HAP-1 (cell line): ENCODE measurements at places on chromosomes 4 and X.

DNA sequence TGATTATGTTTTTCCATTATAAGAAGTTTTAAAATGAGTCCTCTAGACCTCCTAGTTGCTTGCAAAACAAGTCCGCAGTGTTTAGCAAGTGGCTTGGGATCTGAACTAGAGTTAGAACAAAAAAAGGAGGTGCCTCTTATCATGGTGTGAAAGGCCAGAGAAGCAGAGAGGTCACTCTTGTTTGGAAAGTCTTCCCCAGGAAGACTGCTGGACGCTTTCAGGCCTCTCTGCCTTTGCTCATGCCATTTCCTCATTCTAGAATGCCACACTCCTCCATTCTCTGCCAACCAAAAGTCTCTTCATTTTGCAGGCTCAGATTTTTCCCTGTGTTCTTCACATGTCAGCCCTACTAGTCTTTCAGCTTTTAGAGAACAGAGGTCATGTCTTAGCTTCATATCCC is 14.9 kb downstream of the PARM1 start:
- DNase-seq = no peak

DNA sequence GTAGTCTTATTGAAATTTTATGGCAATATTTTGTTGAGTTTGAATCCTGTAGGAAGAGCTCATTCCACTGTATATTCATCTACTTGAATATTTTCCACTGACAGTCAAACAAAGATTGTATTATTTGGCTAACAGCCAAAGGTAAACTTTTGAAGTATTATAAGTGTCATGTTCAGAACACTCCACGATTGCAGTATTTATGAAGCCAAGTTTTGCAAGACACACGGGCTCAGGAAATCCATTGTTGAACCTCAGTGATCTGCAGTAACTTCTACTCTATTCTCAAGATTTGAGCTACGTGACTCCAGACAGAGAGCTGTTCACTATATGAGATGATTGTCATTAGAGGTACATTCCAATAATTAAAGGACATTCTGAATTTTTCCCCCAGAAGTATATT is 302.7 kb upstream of the ADGRL3 start:
- DNase-seq = no peak

DNA sequence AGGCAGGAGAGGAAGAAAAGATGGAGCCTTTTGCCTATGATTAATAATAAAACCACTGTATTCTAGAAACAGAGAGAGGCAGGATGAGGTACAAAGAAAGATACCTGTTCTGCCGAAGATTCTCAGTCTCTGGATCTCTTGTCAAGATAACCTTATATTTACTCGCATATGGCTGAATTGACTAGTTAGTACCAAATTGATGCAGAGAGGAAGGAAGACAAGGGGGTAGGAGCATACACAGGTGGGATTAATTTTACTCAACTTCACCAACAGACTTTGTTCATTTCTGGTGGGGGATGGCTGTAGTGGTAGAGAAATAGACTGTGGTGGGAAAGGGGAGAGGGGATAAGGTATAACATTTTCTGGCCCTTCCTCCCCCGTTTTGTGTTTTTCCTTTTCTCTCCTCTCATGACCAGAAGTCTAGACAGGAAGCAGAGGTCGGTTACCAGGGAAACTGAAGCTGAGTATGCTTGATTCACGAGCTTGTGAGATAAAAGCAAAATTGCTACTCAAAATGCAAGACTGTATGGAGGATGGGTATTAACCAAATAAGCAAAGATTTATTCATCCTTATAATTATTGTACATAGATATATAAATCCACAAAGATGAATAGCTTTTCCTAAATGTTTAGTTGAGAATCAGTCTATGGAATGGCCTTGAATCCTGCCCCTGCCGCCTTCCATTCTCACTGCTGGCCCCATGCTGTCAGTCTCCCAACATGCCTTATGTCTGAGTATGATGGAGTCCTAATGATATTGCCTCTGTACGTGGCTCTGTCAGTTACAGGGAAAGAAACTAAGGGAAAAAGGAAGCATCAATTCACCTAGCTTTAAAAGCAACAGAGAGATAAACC is 17.8 kb upstream of the PAGE2B start:
- no peak for DNase-seq

GRCh38 chr4:52968691-52969090 is 106.6 kb downstream of the RASL11B start:
- no peak for DNase-seq

- DNase-seq = no peak
Measured at GRCh38 chr4:119506806-119507205, 121.8 kb downstream of the PDE5A start.

DNA sequence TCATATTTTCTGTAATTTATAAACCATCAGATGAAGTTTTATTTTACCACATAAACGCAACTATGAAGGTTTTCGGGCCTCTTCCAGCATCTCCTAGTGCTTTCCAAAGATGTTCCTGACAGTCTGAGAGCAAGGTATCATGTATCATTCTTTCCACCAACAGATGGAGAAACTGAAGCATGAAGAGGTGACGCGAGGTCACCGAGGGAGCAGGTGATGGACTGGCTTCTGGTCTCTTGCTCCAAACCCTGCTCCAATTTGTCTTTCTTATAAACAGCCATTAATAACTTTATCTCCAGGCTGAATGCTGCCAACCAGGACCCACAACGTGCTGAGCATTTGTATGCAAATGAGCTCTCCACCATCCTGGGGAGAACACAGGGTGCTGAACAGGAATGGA is 86.3 kb upstream of the MAML3 start:
- DNase-seq = no peak

GRCh38 chrX:9786798-9787635 is 788 bp downstream of the SHROOM2 start:
- peak; percentile 8 for DNase-seq

DNA sequence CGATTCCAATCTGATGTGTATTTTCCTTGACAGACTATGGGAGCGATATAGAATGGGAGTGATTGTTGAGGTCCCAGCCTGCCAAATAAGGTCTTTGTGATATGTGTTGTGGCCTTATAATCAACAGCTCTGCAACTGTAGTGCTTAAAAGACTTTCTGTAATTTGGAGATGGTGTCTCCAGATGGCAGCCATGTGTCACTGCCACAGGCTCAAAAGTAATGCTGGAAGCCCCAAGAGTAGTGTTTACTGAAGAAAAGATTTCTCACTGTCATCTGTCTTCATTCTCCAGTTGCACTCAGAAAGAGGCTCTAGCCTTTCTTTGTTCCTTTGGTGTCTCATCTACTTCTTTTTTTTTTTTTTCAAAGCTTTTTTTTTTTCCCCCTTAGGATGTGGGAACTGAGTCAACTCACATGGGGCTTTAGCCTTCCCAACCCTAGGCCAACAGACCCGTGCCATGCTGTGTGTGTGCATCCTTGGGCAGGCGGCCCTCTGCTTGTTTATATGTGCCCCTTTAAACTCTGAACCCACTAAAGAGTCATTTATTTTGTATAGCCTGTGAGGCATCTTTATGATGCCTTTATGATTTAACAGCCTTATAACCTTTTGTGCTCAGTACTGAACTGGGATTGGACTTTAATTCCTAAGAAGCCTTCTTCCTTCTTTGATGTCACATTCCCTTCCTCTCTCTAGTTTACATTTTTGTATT is 15.6 kb downstream of the SRPX2 start:
- DNase-seq = no peak

GRCh38 chrX:153989973-153990655 is 17.6 kb downstream of the TMEM187 start:
- no peak for DNase-seq
